HEK293T (cell line): ENCODE measurements at places on chromosomes 3 and 15.

- DNase-seq: no peak
These were observed 74.4 kb upstream of the TMEM108 start for GRCh38 chr3:132963786-132964185.

DNA sequence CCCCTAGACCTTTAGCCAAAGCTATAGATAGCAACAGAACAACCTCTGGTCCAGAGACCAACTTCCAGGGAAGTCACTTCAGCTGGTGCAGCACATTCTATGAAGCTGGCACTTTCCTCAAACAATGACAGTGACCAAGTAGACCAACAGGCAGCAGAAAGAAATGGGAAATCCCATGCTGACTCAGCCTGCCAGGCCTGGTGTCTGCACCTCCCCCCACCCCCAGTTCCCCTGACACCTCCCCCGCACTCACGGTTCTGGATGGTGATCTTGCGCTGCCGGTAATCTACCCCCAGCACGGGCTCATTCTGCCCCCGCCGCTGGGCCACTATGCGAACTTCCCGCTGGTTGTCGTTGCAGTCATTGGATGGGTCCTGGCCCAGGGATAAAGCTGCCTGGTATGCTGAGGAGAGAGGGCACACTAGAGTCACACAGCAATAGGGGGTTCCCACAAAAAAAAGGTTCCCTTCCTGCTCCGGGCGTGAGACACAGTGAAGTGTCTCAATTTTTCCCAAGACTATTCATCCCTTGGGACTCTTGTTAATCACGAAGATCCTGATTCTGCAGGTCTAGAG is 17.0 kb downstream of the ILDR1 start:
- DNase-seq: no peak

GRCh38 chr3:52026041-52026440 is 30.3 kb downstream of the DUSP7 start:
- DNase-seq: no peak

DNA sequence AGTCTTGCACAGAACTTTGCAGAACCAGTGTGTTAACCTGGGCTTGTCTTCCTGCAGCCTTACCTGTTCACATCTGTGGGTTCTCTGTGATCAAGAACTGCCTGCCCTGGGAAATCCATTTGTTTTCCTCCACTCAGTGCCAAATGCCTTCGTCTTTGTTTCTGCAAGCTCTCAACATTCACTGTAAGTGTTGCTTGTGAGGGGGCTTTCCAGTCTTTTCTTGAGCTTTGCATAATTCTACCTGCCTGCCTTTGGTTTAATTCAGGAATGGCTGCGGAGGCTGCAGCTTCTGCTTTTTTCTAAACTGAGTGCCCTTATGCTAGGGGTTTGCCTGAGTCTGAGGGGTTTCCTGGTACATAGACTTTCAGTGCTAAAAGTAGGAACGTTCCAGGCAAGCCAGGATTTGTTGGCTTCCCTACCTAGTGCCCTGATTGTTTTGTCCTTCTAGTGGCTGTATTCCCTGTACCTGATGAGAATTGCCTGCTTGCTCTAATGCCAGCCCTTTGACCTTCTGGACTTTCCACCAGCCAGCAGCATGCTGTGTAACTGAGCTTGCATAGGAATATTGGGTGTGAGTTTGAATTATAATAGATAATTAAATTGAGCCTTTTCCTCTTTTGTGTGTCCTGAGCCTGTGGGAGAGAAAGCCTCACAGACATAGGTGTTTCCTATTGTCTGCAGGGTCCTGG is 96.6 kb upstream of the CLSTN2 start:
- DNase-seq: no peak

- DNase-seq: no peak
These were observed 6.0 kb downstream of the ANXA2 start for GRCh38 chr15:60391722-60392315.

- DNase-seq: no peak
These were observed 616.1 kb upstream of the ALCAM start for GRCh38 chr3:104750581-104750980.
